Mesendoderm (in vitro differentiated cells): ENCODE measurements at places on chromosomes 2 and 18.

DNA sequence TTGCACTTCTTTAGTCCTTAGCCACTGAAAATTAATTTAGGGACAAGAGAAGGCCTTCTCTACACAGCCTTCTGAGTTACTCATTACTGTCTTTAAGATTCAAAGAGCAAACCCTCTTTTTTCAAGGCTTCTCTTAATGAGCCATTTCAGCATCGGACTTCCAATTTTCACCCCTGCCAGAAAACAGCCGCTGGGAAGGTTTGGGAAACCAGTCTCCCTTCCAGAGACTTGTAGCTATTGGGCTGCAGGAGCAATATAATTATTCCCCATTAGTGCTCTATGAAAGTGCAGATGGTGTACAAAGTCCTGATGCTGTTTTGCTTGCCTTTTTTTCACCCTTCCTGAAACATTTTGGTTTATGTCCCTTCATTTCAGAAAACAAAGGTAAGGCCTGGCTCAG lies 79.3 kb downstream of the GPR39 start:
- no peak for DNase-seq

DNA sequence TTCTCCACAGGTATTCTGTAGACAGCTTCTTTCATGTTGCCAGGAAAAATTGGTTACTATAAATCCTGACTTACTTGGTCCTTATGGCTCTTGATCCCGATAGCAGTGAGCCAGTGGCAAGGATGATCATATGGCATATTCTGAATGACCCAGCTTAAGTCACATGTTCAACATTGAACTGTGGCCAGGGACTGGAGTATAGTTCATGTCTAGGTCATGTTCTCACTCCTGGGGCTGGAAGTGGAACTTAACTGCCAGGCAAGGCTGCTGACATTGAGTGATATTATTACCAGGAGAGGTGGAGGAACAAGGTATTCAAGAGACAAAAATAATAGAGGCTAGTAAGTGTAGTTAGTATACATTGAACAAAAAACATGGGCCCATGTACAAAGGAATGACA lies 26.2 kb downstream of the R3HDM1 start:
- no peak for DNase-seq

DNA sequence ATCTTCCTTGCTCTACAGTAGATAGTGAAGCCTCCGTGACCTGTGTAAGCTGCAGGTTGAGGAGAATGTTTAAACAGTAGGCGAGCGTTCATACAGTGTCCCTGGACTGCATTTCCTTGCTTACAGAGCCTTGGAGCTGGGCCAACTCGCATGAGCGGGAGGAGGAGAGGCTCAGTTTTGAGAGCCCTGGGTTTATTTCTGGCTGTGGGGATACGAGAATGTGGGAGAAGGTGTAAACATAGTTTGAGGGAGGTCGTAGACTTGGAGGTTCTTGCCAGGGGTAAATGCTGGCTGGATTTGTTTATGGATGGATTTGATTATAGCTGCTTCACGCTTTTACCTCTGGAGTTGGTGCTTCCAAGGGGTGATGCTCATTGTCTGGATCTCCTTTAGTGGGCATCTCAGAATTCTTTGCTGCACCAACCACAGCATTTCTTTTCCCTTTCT lies 20.8 kb downstream of the CRIM1 start:
- no peak for DNase-seq

DNA sequence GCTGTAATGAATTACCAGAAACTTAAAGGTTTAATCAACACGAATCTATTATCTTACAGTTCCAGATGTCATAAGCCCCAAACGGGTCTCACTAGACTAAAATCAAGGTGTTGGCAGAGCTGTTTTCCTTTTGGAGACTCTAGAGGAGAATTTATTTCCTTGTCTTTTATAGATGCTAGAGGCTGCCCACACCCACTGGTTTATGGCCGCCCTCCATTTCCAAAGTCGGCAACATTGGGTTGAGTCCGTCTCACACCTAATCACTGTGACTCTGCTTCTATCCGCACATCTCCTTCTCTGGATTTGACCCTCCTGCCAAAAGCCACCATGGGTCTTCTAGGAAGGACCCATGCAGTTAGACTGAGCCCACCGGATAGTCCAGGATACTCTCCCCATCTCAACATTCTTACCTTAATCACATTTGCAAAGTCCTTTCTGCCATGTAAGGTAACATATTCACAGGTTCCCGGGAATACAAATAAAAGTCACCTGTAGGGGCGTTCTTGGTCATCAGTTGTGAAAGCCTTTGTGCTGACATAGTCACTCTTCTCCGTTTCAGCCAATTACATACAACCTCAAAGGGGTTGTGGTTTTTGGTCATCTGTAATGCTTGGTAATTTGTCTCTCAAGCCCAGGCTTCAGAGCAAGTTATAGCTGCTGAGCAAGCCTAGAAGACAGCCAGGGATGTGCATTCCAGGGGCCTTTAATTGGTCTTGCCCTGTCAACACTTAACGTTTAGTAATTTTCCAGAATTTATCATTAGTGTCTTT lies 179.4 kb downstream of the ANTXR1 start:
- peak; percentile 66 for DNase-seq

GRCh38 chr18:75863696-75864095 lies 436.2 kb upstream of the SMIM21 start:
- no peak for DNase-seq

DNA sequence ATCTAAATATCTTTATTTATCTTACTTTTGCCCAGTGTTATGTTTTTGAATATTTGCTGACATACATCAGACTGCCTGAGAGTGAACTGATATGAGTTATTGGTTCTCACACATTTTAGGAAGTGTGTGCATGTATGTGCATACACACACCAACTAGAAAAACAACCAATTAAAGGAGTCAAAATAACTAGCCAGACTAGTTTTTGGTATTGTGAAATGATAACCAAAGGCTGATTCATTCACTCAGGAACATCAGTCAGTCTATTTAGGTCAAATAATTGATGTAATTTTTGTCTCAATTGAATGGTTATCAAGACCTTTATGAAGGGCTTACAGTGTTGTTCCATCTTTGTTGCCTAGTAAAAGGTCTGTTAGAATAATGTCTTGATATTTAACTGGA lies 369.3 kb upstream of the VRK2 start:
- DNase-seq, result no peak

DNA sequence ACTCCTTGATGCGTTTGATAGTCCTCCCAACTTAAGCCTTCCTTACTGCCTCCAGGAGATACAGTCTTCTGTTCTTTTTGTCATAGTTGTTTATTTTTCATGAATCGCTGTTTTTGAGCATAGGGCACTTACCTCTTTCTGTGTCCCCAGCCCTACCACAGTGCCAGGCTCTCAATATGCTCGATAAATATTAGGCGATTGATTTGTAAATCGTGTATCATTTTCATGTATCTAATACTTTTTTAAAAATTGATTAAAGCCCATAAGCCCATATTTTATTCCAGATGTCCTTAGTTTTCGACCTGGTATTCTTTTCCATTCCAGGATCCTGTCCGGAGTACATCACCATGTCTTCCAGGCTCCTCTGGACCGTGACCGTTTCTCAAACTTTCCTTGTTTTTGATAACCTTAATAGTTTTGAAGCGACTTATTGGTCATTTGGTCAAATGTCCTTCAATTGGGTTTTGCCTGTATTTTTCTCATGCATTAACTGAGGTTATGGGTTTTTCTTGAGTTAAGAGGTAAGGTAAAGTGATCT lies 444 bp upstream of the MMADHC start:
- no peak for DNase-seq

GRCh38 chr2:175843625-175844024 lies 158.4 kb downstream of the LNPK start:
- DNase-seq, result no peak

DNA sequence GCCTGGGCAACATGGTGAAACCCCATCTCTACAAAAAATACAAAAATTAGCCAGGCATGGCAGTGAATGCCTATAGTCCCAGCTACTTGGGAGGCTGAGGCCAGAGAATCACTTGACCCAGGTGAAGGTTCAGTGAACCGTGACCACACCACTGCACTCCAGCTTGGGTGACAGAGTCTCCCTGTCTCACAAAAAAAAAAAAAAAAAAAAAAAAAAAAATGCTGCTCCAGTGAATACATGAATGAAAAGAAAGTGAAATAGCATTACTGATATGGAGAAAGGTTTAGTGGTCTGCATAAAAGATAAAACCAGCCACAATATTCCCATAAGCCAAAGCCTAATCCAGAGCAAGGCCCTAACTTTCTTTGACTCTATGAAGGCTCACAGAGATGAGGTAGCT lies 44.5 kb downstream of the METTL8 start:
- DNase-seq, result no peak

- no peak for DNase-seq
Observed at GRCh38 chr2:241482126-241482955, 26.0 kb downstream of the STK25 start.

DNA sequence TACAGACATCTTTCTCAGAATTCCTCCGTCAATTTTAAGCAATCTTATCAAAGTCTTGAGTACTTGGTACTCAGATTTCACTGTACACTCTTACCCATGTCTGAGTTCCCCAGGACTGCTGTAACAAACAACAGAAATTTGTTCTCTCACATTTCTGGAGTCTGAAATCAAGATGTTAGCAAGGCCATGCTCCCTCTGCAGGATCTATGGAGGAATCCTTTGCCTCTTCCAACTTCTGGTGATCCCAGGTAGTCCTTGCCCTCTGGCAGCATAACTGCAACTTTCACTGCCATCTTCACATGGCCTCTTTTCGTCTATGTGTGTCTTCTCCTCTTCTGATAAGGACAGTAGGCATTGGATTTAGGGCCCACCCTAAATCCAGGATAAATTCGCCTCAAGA lies 17.1 kb upstream of the CACNB4 start:
- peak; percentile 39 for DNase-seq
